Activated T-cell treated with anti-CD3 and anti-CD28 coated beads, Interleukin-2, amount 50 U/mL, for 4 hours (primary cell): ENCODE measurements at places on chromosomes 7 and 10. TPM values are rescaled to one million over a fixed set of nuclear protein-coding genes. Genes with fewer than 3 reads are reported as not detected.

GRCh38 chr7:137040745-137041144 is 172.3 kb downstream of the CHRM2 start:
- DNase-seq, result no peak

DNA sequence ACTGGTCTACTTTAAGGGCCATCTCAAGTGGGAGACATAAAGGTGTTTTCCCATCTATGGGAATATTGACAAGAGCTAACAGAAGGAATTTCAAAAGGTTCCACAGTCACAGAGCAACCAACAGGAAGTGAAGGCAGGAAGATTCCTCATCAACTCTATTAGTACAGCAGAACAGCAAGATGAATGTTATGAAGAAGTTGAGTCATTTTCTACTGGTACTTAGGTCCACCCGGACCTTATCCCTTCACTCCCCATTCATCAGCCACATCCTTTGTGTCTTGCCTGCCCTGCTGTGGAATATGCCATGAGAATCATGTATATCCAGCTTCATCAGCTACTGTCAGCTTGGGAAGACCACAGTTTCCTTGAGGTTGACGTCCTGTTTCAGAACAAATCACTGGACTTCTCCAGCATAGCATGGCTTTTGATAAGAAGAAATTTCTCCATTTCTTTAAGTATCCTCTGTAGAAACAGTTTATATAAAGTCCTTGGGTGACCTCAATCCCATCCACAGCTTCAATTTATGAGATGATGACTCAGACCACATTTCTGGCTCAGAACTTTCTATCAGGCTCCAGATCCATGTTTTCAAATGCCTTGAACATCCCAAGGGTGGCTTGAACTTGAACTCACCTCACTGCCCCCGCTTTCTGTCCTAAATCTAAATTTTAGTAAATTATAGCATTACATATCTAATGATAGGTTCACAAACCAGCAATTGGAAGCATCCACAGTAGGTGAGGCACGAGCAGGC is 84.9 kb upstream of the AGK start:
- no peak for DNase-seq

Gene GIMAP6
- 20.0 TPM for total RNA-seq

DNA sequence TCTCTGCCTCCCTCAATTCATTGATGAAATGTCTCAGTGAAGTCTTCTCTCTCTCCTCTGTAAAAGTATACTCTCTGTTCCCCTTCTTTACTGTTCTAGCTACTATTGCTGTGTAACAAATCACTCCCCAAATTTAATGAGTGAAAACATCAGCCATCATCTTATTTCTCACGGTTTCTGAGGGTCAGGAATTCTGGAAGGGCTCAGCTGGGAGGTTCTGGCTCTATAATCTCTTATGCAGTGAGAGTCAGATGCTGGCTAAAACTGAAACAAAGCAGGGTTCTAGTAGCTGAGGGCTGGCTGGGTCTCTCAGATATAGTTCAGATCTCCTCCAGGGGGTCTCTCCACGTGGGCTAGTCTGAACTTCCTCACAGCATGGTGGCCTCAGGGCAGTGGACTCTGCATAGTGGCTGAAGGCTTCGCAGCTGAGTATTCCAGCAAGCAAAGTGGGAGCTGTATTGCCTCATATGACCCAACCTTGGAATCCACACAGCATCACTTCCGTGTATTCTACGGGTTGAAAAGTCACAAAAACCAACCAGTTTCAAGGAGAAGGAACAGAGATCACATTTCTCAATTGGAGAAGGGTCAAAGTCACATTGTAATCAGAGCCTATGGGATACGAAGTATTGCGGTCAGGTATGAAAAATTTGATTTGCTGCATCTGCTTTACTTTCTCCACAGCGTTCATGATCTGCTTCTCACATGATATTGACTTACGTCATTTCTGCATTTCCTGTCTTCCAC is 74.8 kb upstream of the ATRNL1 start:
- DNase-seq, result no peak

GRCh38 chr7:143085109-143085508 is 33.0 kb downstream of the OR6V1 start:
- DNase-seq, result no peak

- DNase-seq, result no peak
Observed at GRCh38 chr10:94324609-94325233, 38.0 kb downstream of the NOC3L start.
